ENCODE measurements at places on chromosomes 12 and 14. TPM values are rescaled to one million over a fixed set of nuclear protein-coding genes. Genes with fewer than 3 reads are reported as not detected.

The CYP27B1 gene
- total RNA-seq = 1.7 TPM

The CFAP73 gene
- total RNA-seq = not detected

The HOXC10 gene
- total RNA-seq = not detected

The TMEM229B gene
- total RNA-seq = 7.5 TPM

The MMP17 gene
- 65.8 TPM for total RNA-seq

The TC2N gene
- total RNA-seq = 2.5 TPM

The ARL6IP4 gene
- 122 TPM for total RNA-seq

- peaks cover 8% of the 10 kb centered on the region for H3K4me1 ChIP-seq
- H3K27me3 ChIP-seq = peaks cover 8% of the 10 kb centered on the region
- H3K27ac ChIP-seq = peak overlapping the region; percentile 5
Measured at GRCh38 chr14:104356020-104356737, 217.8 kb downstream of the KIF26A start.

DNA sequence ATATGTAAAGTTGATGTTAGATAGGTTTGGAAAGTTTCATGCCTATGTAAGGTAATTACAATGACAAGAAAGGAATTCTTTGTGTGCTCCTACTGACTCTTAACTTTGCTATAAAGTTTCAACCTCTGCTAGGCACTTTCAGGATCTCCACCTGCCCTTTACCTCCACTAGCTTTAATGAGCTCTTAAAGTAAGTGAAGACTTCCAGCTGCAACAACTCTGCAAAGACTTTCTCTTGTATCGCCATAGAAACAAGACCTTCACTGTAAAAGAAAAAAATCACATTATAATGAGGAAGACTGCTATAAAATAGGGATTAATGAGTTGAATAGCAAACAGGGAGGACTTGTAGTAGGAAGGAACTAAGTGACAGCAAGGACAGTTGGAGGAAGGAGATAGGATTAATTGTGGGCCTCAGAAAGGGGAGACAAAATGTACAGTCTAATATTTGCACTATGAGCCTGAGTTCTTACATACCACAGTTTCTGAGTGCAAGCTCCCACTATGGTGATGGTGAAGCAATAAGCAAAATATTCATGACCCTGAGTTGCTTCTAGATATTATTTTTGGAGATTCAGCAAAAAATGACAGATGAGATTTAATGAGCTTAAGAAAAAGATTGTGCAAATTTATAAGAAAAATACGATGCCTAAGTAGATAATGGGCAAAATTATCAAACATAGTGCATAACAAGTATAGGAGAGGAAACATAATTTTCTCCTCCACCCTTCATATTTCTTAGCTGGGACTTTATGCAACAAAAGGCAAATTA lies 66.7 kb downstream of the DHRS2 start:
- no peak overlapping the region for H3K27ac ChIP-seq
- H3K4me1 ChIP-seq = no peaks in the 10 kb centered on the region
- H3K27me3 ChIP-seq = peaks cover 2% of the 10 kb centered on the region
- no peak overlapping the region for H3K4me3 ChIP-seq

GRCh38 chr14:84809158-84809557 lies 720.8 kb upstream of the FLRT2 start:
- H3K27ac ChIP-seq = no peak overlapping the region
- no peaks in the 10 kb centered on the region for H3K27me3 ChIP-seq
- peaks cover 8% of the 10 kb centered on the region for H3K4me1 ChIP-seq
- no peak for DNase-seq

- H3K27me3 ChIP-seq = no peaks in the 10 kb centered on the region
- no peak overlapping the region for H3K4me3 ChIP-seq
- no peak overlapping the region for H3K27ac ChIP-seq
- no peak for DNase-seq
- peaks cover 5% of the 10 kb centered on the region for H3K4me1 ChIP-seq
Measured at GRCh38 chr12:15535352-15535781, 213.1 kb downstream of the PTPRO start.

GRCh38 chr12:53128780-53129569 lies 25.7 kb downstream of the SOAT2 start:
- no peaks in the 10 kb centered on the region for H3K4me1 ChIP-seq
- peaks cover 8% of the 10 kb centered on the region for H3K27me3 ChIP-seq
- DNase-seq = no peak
- peaks cover 2% of the 10 kb centered on the region for H3K36me3 ChIP-seq
- no peak overlapping the region for H3K27ac ChIP-seq

GRCh38 chr12:954741-955140 lies 5.2 kb upstream of the RAD52 start:
- H3K4me1 ChIP-seq = peaks cover 3% of the 10 kb centered on the region
- no peak for DNase-seq
- no peak overlapping the region for H3K27ac ChIP-seq
- no peak overlapping the region for H3K4me3 ChIP-seq

- H3K27ac ChIP-seq = no peak overlapping the region
- H3K4me1 ChIP-seq = no peaks in the 10 kb centered on the region
- H3K27me3 ChIP-seq = no peaks in the 10 kb centered on the region
- DNase-seq = no peak
- no peak overlapping the region for H3K4me3 ChIP-seq
- no peaks in the 10 kb centered on the region for H3K36me3 ChIP-seq
Measured at GRCh38 chr12:101803978-101804377, 26.8 kb downstream of the GNPTAB start.

DNA sequence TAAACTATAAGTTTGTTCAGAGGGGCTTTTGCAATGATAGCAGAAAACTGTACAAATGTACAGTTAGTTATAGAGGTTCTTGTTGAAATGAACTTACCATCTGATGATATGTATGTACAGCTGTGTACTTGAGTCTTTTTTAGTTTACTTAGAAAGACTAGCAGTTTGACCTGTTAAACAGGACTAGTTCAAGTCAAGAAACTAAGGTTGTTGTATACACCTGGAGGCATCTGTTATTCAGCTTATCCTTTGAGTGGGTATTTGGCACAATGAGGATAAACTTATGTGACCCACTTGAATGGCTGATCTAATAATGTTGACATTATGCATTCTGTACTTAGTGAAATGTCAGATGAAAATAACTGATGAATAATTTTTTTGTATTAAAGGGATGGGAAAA lies 13.4 kb downstream of the MTERF2 start:
- no peaks in the 10 kb centered on the region for H3K36me3 ChIP-seq
- H3K27me3 ChIP-seq = no peaks in the 10 kb centered on the region
- H3K4me1 ChIP-seq = no peaks in the 10 kb centered on the region
- no peak overlapping the region for H3K27ac ChIP-seq
- no peak overlapping the region for H3K4me3 ChIP-seq

DNA sequence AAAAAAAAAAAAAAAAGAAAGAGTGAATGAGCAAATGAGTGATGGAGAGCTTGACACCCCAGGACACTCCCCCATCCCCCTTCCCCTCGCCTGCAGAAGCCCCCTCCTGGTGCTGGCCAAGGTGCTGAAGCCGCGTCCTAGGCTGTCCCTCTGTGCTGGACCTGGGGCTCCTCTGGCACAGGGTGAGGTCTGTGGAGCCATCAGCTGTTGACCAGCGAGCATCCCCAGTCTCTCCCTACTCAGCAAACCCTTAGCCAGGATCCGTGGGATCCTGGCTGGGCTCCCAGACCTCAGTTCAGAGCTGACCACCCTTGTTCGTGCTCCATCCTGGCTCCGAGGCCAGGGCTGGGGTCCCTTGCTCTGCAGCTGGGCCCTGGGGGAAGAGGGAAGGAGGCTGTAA lies 5.4 kb upstream of the KIF26A start:
- no peak overlapping the region for H3K27ac ChIP-seq
- peaks cover 7% of the 10 kb centered on the region for H3K36me3 ChIP-seq
- no peak overlapping the region for H3K4me3 ChIP-seq
- H3K4me1 ChIP-seq = peaks cover 2% of the 10 kb centered on the region
- peak; percentile 14 for DNase-seq

- no peak for DNase-seq
- H3K4me1 ChIP-seq = peaks cover 2% of the 10 kb centered on the region
- H3K36me3 ChIP-seq = peaks cover 7% of the 10 kb centered on the region
- H3K27me3 ChIP-seq = peaks cover 2% of the 10 kb centered on the region
- no peak overlapping the region for H3K4me3 ChIP-seq
Measured at GRCh38 chr14:90088176-90088575, 26.4 kb downstream of the KCNK13 start.

- DNase-seq = no peak
- no peaks in the 10 kb centered on the region for H3K4me1 ChIP-seq
- no peaks in the 10 kb centered on the region for H3K27me3 ChIP-seq
- H3K27ac ChIP-seq = no peak overlapping the region
Measured at GRCh38 chr14:93693914-93694313, 94.4 kb downstream of the PRIMA1 start.

DNA sequence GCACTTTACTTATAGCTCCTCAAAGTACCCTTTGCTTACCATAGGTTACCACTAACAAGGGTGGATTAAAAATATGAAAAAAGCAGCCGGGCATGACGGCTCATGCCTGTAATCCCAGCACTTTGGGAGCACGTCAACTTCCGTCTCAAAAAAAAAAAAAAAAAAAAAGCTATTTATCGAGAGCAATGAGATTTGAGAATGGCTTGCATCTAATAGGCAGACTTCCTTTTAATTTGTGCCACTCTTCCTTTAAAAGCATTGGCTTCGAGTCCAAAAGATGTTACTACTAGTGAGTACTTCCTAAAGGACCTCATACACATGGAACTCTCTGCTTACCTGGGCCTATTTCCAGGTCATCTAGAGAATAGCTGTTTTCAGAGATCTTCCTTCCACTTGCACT lies 38.5 kb upstream of the CERS5 start:
- no peaks in the 10 kb centered on the region for H3K4me1 ChIP-seq
- no peak overlapping the region for H3K27ac ChIP-seq
- no peaks in the 10 kb centered on the region for H3K36me3 ChIP-seq
- H3K27me3 ChIP-seq = no peaks in the 10 kb centered on the region

DNA sequence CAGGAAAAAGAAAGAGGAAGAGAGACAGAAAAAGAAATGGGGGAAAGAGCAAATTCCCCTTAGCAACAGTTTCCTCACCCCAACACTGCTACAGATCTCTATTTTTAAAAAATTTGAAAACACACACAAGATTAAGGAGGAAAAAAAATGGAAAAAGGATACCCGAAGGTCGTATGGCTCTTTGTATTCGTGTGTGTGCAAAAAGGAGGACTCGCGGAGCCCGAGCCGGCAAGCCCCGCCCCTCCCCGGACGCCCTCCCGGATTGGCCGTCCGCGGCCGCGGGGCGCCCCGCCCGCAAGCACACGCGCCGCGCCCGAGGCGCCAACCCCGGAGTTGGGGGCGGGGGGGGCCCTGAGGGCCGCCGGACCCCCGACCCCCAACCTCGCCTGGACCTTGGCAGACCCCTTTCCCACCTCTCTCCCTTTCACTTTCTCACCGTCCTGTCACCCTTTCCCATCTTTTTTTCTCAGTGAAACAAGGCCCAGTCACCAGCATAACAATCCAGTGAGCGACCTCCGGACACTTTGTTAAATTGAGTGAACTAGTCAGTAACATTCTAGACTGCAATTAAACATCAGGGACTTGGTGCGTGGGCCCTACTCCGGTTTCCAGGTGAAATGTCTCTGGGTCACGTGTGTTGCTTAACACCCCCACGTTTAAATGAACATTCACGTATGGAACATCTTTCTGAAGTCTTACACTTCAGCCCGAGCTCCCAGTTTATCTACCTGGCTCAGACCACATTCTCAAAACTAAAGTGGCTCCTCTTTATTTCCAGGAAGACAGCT lies at the start of gene C14orf93:
Gene C14orf93 (minus strand): TSS at position 205 of the 788 bp plus-strand sequence. CDS start 11,120 bp downstream, outside the sequence.
- no peaks in the 10 kb centered on the region for H3K36me3 ChIP-seq
- peak within 1 kb of the TSS; percentile 88 for H3K4me3 ChIP-seq
- peak; percentile 82 for DNase-seq
- H3K27me3 ChIP-seq = peaks cover 14% of the 10 kb centered on the region
- H3K4me1 ChIP-seq = peaks cover 28% of the 10 kb centered on the region
- H3K27ac ChIP-seq = peak within 1 kb of the TSS; percentile 97

DNA sequence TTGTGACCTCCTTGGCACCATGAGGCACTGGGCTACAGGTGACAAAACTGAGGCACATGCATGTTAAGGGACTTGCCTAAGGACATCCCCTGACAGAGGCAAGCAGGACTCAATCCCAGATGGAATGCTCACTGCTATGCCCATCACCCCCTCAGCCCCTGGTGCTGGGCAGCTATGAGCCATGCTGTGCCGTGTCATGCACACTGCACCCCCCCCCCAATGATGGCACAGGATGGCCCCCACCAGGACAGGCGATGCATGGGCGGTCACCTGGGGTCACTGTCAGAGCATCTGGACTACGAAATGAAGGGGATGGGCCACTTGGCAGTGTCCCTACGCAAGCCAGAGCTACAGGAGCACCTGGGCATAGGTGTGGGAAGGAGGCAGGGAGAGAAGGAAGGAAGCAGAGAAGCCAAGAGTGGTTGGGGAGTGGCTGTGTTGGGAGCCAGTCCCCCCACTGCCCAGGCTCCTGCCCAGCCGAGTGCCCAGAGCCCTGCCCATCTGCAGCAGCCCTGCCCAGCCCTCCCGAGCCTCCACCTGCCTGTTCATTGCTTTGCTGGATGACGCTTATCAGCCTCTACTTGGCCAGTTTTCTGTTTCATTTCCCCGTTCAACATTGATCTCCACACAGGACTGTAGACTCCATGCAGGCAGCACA lies 84.9 kb upstream of the DIO3 start:
- H3K36me3 ChIP-seq = no peaks in the 10 kb centered on the region
- no peak for DNase-seq
- H3K4me3 ChIP-seq = peak overlapping the region; percentile 25
- H3K4me1 ChIP-seq = peaks cover 31% of the 10 kb centered on the region
- peak overlapping the region; percentile 76 for H3K27ac ChIP-seq

DNA sequence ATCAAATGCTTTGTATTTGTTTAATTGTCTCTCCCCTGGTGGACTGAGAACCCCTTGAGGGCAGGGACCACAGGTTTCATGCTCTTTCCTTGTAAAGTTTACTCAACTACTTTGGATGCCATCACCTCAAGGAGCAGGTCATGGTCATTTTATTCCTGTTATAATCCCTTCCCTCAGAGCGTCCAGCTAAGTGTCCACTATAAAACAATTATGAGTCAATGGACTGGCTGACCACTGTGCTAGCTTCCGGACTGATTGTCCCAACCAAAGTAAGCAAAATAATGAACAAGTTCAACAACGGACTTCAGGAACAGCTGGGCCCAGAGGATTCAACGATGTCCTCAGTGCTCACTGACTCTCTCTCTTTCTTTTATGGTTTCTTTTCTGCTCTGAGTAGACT lies 18.2 kb downstream of the AK7 start:
- no peak for DNase-seq
- H3K4me3 ChIP-seq = no peak overlapping the region
- H3K36me3 ChIP-seq = no peaks in the 10 kb centered on the region
- H3K4me1 ChIP-seq = no peaks in the 10 kb centered on the region
- no peaks in the 10 kb centered on the region for H3K27me3 ChIP-seq

GRCh38 chr14:91755570-91756295 lies 23.8 kb upstream of the CATSPERB start:
- H3K36me3 ChIP-seq = peaks cover 5% of the 10 kb centered on the region
- no peak overlapping the region for H3K4me3 ChIP-seq
- H3K27me3 ChIP-seq = peaks cover 1% of the 10 kb centered on the region
- DNase-seq = no peak
- H3K4me1 ChIP-seq = no peaks in the 10 kb centered on the region
- H3K27ac ChIP-seq = no peak overlapping the region

DNA sequence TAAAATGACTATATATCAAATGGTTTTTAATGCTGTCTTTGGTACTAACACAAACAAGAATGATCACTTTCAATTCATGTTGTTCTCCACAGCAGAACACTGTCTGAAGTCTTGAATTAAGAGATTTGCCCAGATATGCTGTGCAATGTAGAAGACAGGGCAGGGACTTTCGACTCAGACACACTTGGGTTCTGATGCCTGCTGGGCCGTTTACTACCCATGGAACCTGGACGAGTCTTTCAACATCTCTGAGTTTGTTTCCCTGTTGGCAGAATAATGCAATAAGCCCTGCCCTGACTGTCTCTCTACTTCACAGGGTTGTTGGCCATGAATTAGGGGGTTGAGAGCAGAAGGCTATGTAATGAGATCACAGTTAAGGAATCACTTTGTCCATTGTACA lies 162.6 kb upstream of the TMPO start:
- H3K36me3 ChIP-seq = no peaks in the 10 kb centered on the region
- H3K27me3 ChIP-seq = no peaks in the 10 kb centered on the region
- H3K27ac ChIP-seq = no peak overlapping the region
- peaks cover 8% of the 10 kb centered on the region for H3K4me1 ChIP-seq
